ENCODE measurements at places on chromosomes 6 and 20.

- no peak for DNase-seq
These were observed 59.4 kb upstream of the BACH2 start for GRCh38 chr6:90356012-90356421.

GRCh38 chr20:58303547-58303946 lies 6.0 kb upstream of the RAB22A start:
- DNase-seq = no peak

GRCh38 chr6:103326760-103327757 lies 1532.7 kb downstream of the HACE1 start:
- DNase-seq = no peak

DNA sequence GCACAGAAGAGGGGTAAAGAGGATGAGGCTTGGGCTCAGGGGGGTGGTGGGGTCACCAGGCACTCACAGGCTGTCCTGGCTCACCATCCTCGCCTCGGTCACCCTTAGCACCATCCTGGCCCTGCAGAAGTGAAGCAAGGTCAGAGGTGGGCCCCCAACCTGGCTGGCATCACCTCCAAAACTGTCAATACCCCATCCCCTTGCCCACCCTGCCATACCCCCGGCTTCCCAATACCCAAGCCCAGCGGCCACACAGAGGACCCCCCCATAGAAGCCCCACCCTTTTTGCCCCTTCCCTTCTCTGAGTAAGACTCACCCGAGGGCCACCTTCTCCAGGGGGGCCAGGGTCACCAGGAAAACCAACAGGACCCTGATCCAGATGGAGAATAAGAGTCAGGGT lies 23.6 kb downstream of the COL11A2 start:
- DNase-seq = no peak

- no peak for DNase-seq
These were observed 540.7 kb downstream of the BCKDHB start for GRCh38 chr6:80647156-80647555.

GRCh38 chr6:5765141-5765760 lies 241.5 kb downstream of the NRN1 start:
- no peak for DNase-seq

DNA sequence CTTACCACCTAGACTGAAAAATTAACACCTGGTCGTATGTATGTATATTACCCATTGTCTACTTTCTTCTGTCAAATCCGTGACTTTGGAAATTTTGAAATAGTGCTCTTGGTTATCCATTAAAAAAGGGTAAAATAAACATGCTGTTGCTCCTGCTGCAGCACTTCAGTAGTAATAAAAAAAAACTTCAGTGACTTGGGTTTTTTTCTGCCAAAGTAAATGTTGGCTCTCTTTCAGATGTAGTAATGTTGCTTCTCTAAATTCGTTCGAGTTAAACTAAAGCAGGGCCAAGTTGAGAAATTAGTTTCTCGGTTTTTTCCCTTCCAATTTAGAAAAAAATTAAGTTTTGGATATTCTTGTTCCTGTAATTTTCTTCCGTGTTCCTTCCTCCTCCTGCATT lies 34.2 kb downstream of the JARID2 start:
- DNase-seq = no peak

- DNase-seq = no peak
These were observed 25.2 kb downstream of the TRAM2 start for GRCh38 chr6:52551483-52552277.

DNA sequence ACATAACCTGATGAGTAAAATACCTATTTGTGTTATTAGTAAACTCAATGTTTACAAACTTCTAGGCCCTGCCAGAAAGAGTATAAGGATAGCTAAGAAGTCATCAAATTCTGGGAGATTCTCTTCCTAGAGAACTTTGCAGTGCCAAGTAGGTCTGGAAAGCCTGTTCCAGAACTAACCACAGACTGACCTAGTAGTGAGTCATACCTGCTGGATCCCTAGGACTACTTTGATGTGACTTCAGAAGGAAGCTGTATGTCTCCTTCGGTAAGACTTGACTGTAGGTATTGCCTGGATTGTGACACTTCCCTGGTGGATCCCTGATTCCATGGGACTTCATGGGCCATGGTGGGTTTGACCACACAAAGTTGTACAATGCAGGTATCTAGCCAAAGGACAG lies 131.7 kb downstream of the DNAH8 start:
- no peak for DNase-seq

DNA sequence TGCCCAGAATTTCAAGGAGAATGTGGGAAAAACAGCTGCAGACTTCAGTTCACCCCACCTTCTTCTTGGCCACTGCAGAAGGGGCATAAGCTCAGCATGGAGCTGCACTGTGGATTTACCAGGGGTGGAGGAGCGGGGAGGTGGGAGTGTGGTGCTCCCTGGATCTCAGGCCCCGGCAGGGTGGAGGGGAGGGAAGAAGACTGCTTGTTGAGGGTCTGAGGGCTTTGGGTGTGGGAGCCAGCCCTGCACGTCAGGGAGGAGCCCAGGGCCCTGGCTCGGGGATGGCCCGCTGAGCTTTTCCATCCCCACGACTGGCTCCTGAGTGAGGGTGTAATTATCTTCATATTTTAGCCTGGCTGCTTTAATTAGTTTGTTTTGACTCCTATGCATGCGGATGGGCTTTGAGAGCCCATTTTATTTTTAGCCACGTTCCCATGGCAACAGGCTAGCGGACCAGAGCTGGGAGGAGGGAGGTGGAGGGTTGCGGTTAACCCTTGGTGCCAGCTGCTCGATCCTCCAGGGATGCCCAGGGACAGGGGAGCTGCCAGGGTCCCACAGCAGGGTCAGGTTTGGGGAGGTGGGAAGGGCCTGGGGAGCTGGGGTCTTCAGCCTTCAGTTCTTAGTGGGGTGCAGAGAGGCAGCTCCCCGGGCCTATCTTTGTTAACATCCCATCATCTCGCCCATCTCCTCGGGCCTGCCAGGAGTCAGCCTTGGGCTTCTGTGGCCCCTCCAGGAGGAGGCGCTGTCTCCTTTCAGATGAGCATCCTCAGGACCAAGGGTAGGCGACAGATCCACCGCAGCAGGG lies 68.2 kb downstream of the RAB44 start:
- peak; percentile 69 for DNase-seq

DNA sequence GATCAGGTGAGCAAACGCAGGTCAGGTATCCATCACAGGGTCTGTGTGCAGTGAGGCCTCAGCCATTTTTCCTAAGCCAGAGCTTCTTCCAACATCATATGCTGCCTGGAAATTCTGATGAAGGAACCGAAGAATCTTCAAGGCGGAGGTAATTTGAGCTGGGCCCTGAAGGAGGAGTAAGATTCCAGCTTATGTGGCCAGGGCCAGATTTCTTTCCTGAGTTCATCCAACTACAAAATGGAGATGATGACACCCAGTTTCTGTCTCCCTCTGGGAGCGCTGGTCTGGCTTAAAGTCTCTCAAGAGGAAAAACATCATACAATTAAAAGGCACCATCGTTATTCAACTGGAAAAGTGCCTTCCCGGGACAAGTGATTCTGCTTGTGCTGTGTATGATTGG lies 6.9 kb upstream of the MANBAL start:
- peak; percentile 65 for DNase-seq

DNA sequence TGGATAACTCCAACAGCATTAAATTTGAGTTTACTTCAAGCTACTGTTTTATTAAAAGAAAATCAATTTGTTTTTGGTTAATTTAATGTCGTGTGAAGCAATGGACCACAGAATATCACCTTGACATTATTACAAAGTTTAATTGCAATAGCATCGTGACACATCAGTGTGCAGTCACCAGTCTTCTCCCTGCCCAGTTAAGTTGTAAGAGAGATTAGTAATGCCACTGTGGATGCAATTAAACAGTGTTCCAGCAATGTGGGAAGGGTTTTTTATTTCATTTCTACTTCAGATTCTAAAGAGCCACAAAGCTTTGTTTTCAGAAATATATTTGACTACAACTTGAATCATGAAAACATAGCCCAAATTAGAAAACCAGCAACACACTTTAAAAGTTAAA lies 128.7 kb downstream of the SYNE1 start:
- no peak for DNase-seq

DNA sequence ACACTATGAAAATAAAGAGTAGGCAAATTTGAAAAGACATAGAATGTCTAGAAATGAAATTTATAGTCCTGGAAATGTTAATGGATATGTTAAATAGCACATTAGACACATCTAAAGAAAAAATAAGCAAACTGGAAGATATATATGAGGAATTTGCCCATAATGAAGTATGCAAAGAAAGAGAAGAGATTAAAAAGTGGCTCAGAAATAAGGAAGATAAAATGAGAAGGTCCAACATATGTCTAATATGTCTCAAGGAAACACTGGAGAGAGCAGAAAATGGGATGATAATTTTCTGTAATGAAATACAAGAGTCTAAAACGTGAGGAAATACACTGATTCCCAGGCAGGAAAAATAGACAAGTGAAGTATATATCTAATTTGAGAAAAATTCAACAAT lies 36.6 kb upstream of the ARID1B start:
- no peak for DNase-seq

- DNase-seq = no peak
These were observed 6.2 kb downstream of the SLC9A8 start for GRCh38 chr20:49818816-49819215.

DNA sequence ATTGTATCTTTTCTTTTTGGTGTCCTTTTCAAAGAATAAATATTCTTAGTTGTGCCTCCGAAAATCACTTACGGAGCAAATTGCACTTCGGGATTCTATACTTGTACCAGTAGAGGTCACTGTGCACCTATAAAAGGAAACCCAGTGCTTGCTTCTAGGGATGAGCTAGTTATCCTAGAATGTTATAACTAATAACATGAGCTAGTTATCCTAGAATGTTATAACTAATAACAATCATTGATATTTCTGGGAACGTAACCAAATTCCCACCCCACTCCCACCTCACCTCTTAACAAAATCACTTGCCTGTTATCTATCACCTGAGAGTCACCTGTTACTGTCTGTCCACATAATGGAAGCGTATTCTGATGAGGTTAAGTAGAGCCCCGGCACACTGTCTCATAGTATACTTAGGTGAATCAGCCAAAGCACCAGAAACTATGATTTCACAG lies 126.9 kb upstream of the TIAM2 start:
- DNase-seq = peak; percentile 42

DNA sequence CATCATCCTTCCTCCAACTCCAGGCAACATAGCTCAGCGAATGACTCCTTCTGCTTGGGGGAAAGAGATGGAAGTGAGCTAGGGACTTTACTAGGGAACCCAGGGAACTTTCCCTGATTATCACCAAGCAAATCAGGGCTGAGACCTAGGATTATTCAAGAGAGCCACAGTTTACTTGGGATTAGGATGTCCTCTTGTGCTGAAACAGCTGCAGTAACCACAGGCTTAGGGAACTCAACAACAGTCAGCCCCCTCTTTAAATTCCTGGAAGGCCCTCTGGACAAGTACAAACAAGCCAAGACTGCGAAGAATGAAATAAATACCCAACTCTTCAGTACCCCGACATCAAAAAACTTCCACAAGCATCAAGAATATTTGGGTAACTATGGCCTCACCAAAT lies 700.9 kb downstream of the COL12A1 start:
- DNase-seq = no peak

- no peak for DNase-seq
These were observed 199.7 kb downstream of the SOD2 start for GRCh38 chr6:159493231-159493897.

GRCh38 chr6:32709625-32710024 lies 31.6 kb upstream of the HLA-DQA2 start:
- DNase-seq = no peak

- DNase-seq = no peak
These were observed 115.4 kb downstream of the SYCP2 start for GRCh38 chr20:59817846-59818615.

GRCh38 chr6:20377623-20378265 lies 23.9 kb upstream of the E2F3 start:
- DNase-seq = no peak

DNA sequence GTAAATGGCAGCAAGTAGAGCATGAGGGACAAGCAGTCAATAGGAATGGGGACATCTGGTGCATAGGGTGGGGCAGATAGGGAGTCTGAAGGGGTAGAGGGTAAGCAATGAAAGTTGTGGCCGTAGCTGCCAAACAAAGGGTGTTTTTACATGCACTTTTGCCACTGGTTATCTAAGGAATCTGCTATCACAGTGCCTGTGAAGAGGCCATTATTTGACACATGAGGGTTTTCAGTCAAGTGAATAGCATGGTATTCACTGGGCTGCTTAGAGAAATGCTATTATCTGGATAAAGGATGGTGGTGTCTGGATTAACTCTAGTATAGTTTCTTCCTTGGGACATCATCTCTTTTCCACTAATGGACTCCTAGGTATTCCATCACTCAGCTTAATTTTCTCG lies 118.2 kb downstream of the CARMIL1 start:
- DNase-seq = no peak

- DNase-seq = no peak
These were observed 15.9 kb downstream of the OR2A4 start for GRCh38 chr6:131685266-131685780.

DNA sequence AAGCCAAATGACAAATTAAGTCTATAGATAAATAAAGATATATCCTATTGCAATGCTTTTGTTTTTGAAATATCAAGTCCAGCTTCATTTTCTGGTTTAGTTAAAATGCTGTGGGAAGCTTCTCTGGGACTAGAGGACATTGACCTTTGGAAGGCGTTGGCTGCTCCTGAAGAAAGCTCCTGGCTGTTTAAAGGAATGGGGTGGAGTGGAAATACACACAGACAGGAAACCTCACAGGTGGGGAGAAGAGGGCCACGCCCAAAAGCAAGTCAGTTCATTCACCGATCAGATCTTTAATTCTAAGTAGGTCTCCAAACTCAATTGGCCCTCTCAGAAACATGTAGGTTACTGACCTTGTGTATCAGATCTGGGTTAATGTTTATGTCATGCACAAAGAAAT lies 59.6 kb downstream of the SPTLC3 start:
- no peak for DNase-seq

DNA sequence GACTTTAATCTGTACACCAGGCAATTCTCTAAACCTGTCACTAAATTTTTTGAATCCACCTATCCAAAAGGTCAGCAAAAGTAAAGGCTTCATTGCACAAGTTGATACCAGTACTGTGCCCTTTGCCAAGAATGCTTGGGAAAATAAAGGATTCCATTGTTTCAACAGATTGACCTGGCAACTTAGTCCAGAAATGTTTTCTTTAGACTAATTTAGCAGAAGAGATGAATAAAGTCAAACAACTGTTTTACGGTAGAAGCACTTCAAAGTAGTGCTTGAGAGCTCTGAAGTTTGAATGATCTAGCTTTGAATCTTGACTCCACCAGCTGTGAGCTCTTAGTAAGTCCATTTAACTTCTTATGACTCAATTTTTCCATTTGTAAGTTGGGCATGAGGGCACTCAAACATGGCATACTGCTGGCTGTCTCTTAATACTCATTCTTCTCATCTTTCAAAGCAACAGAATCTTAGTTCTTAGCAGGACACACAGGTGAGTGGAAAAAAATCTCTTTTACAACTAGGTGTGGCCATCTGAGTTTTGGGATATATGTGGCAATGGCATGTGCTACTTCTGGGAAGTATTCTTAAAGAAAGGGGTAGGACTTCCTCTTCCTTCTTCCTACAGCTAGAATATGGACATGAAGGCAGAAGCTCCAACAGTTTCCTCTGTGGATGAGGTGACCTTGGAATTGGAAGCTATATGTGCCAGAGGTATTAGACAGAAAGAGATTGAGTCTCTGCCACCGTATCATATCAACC lies 55.9 kb upstream of the LOC128125822 start:
- DNase-seq = no peak

- DNase-seq = no peak
These were observed 116.8 kb downstream of the CDC5L start for GRCh38 chr6:44504301-44504791.

- no peak for DNase-seq
These were observed 1.4 kb downstream of the BTN1A1 start for GRCh38 chr6:26501482-26501986.

Data from GM04504 (cell line).